Fibroblast of skin of abdomen (primary cell): ENCODE measurements at places on chromosomes 6 and 20.

DNA sequence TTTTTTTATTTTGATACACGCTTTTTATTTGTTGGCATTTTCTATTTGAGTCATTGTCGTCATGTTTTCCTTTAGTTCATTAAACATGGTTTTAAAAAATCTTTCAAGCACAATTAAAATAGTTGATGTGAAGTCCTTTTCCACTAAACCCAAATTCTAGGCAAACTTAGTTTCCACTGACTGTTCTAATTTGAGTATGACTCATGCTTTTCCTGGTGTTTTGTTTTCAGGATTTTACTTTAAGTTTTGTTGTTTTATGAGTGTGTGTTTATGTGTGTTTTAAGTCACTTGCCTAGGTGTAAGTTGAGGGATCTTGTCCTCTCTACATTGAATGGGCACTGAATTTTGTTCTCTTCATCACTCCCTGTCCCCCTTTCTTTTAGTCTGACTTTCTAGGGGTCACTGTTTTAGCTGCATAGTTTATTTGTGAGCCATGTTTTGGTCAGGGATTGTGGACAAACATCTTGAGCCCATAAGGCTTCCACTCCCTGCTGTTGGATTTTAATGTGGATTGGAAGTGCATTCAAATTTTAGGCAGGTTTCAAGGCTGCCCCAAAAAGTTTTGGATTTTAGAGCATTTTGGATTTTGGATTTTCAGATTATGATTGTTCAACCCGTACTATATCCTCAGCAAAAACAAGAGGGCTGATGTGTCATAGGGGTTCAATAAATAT is 94.8 kb downstream of the CDYL start:
- no peak for DNase-seq

- DNase-seq = peak; percentile 48
Measured at GRCh38 chr6:96899019-96899418, 1.3 kb upstream of the NDUFAF4 start.

- DNase-seq = no peak
Measured at GRCh38 chr20:63968928-63969760, 586 bp downstream of the ZNF512B start.

- DNase-seq = no peak
Measured at GRCh38 chr20:13424174-13424833, 203.2 kb downstream of the ISM1 start.

- no peak for DNase-seq
Measured at GRCh38 chr6:90202156-90202555, 94.5 kb downstream of the BACH2 start.

DNA sequence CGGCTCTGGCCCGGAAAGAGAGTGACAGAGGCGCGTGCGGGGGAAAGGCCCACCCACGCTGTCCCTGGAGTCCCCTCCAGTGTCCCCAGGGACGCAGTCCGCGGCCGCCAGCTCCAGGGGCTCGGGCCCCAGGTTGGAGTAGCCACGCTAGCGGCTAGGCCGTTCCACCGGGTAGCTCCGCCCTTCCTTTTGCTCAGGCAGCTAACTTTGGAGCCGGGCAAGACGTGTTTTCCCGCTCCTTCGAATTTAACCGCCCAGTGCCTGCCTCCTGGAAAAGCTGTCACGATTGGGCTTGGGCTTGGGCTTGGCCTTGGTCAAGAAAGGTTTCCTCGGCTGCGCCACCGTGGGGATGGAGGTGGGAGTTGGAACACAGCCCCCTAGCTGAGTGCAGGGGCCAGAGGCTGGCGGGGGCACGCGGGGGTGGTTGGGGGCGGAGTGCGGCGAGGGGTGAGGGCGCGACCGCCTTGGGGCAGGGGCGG is 4.7 kb downstream of the LINC00237 start:
- no peak for DNase-seq

DNA sequence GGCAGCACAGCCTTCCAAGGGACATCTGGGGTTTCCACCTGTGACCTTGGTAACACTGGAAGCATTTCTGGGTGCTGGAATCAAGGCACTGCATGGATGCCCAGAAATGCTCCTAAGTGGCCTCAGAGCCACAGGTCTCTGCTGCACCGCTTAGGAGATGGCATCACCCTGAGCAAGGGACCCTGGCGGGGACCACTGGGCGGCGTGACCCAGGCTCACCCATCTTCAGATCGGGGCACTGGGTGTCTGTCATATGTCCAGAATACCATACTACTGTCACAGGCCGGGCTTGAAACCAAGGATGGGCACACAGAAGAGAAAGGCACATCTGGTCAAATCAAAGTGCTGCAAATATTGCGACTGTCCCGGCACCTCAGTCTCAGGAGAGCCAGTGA is 45.9 kb downstream of the SSR1 start:
- no peak for DNase-seq

DNA sequence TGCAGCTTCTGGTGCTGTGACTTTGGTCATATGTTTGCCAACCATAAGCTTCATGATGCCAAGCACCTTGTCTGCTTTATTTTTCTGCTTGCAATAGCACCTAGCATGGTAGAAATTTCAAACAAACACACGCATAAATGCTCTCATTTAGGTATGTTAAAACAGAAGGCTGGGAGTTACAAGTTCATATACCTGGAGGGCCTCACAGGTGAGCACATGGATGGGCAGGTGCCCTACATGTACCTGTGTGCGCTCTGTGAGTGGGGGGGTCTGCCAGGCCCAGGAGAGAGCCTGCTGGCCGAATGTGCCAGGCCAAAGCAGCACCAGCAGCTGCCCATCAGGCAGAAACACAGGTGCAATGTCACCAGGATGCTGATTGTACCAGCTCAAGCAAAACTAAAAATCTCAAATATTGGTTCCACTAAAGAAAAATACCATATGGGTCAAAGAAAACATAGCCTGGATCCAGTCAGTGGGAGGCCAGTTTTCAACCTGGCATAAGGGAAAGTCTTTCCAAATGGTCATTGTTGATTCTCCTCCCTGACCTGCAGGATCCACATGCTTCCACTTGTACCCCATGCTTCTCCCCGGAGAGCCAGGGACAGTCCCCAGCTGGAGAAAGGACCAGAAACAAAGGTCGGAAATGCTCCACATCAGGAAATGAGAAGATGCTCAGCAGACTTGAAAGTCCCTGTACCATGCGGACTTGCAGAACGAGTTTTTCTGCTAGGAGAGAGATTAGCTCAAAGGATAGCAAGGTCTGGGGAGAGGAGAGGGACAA is 7.2 kb upstream of the PFDN4 start:
- DNase-seq = no peak

DNA sequence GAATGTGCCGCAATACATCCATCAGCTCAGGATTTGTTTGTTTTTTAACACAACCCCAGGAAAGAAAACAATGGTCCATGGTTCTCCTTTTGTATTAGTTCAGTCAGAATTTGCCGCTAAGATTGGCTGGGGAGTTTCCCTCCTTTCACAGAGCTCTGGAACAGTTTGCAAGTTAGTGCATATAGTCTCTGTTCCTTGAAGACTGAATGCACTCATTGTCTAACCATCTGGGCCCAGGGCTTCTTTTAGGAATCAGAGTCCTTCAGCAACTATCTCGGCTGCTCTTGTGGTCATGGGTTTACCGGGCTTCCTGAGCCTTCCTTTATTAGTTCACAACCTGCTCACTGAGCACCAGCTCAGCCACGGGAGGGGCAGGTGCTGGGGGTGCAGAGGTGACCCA is 121.3 kb downstream of the SLC23A2 start:
- DNase-seq = no peak

GRCh38 chr6:14670806-14671205 is 553.2 kb downstream of the CD83 start:
- DNase-seq = no peak

DNA sequence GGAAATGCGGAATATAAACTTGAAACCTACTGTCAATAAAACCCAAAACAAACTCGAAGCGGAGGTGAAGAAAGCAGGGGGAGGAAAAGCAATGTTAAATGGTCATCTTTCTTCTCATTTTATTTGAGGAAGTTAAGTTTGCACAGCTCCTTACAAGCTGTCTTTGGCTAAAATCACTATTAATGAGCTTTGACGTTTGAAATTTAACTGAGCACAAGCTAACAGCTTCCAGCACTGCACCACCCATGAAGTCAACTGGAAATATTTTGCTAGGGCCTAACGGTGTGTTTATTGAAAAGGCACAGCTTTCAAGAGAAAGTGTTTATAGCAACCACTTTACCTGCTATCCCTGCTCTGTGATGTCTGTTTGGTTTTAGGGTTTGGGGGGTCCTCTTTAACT is 103.8 kb downstream of the PKHD1 start:
- no peak for DNase-seq

- peak; percentile 36 for DNase-seq
Measured at GRCh38 chr6:72288592-72288991, 333.3 kb upstream of the KCNQ5 start.

- no peak for DNase-seq
Measured at GRCh38 chr20:44481719-44482416, 6.2 kb downstream of the TTPAL start.

DNA sequence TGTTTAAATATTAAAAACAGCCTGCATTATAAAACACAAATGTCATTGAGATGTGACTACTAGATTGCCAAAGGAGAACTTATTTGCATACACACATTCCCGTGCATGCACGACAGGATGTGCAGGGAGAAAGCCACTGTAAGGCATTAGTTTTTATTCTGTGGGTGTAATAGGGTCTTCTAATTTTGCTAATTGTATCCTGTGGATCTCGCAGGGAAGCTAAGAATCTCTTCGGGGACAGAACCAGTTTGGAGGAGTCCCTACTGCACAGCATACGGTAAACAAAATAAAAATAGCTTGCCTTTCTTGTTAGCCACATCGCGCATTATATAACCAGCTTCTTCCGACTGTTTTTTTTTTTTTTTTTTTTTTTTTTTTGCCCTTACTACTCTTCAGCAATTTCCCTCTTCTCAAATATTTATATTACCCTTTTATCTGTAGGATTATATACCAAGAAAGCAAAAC is 2.0 kb downstream of the ATXN1 start:
- no peak for DNase-seq

GRCh38 chr6:2439632-2440031 is 194.2 kb upstream of the GMDS start:
- DNase-seq = no peak

GRCh38 chr20:34179637-34180360 is 61.4 kb upstream of the ASIP start:
- peak; percentile 57 for DNase-seq

DNA sequence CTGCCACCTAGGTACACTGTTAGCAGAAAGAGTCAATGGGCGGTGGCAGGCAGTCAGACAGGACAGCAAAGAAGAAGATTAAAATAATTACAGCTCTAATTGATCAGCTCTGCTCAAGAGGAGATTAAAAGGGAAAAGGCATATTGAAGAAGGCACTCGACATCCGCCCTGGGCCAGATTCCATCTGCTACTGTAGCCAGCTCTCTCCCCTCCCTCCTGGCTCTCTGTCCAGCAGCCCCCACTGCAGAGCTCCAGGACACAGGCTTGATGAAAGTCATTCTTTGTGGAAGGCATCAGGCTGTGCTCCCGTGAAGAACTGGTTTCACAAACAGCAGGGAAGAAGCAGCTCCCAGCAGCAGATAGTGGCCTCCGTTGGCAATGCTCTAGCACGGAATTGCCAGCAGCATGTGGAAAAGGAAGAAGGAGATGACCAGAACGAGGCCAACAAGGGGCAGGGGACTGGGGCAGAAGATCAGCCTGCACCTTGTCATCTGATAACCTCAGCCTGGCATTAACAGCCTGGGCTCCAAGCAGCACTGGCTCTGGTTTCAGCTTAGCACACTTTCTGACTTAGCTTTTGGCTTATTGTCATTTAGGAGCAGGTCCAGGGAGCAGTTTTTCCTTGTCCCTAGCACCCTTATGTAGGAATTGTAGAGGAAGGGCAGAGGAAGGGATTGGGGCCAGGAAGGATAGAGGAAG is 465.9 kb downstream of the KIF16B start:
- DNase-seq = no peak

DNA sequence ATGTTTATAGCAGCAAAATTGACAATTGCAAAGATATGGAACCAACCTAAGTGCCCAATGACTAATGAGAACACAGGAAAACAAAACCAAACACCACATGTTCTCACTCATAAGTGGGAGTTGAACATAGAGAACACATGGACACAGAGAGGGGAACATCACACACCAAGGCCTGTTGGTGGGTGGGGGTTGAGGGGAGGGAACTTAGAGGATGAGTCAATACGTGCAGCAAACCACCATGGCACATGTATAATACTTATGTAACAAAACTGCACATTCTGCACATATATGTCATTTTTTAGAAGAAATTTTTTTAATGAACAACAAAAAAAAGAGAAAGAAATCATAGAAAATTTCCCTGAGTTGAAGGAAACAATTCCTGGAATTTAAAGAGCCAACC is 3.9 kb downstream of the EPM2A start:
- DNase-seq = peak; percentile 52

DNA sequence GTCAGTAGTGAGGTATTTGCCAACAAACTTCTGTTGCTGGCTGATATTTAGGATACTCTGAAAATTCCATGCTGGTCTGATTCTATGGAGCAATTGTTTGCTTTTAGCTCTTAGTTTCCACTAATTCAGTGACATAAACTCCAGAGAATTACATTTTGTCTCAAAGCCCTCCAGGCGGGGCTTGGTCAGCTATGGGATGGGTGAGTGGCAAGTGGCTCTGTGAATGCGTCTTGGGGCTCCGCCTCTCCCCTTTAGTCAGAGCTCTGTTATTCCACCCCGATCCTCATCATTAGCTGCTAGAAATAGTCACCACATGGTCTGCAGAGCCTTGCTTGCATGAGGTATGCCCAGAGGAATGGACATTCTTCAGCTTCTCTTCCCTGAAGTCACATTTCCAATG is 540.6 kb downstream of the QKI start:
- peak; percentile 91 for DNase-seq

DNA sequence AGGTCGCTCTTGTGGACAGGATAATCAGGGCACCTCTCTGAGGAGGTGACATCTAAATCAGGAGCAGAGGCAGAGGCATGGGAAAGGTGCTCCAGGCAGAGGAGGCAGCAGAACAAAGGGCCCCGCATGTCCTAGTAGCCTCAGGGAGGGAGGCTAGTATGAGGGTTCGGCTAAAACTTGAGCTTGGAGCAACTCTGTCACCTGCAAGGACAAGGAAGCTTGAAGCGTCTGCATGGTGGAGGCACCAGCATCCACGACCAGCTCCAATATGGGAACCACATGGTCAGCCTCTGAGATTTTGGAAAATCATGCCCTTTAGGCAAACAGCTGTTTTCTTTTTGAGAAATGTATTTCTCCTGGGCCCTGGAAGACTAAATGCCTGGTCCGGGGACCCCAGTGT is 13.0 kb upstream of the MPC1 start:
- no peak for DNase-seq

- DNase-seq = no peak
Measured at GRCh38 chr6:30938730-30939129, 2.0 kb upstream of the MUCL3 start.

GRCh38 chr6:148758492-148758891 is 11.7 kb downstream of the UST start:
- DNase-seq = no peak

DNA sequence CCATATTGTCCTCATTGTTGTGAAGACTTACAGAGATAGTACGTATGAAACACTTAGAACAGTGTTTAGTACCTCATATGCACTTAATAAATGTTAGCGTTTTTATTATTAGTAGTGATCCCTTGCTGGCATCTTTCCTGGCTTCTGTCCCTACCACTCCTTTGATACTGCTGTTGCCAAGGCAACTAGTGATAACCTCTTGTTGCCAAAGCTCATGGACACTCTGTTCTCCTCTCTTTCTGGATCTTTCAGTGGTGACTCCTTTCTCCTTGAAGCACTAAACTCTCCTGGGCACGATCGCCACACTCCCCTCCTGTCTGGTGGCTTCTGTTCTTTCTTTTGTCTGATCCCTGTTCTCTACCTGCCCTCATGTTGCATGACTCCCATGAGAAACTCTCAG is 83.5 kb downstream of the FOXO3 start:
- no peak for DNase-seq

- DNase-seq = peak; percentile 46
Measured at GRCh38 chr20:9068233-9068801, 570 bp upstream of the PLCB4 start.
